ENCODE measurements at places on chromosomes 16 and 17. TPM values are rescaled to one million over a fixed set of nuclear protein-coding genes. Genes with fewer than 3 reads are reported as not detected.

PDIA2 gene
- total RNA-seq = under 0.01 TPM

YBX2 gene
- total RNA-seq = 0.52 TPM

ODAD4 gene
- total RNA-seq = 1.0 TPM

ADORA2B gene
- 3.1 TPM for total RNA-seq

RNF222 gene
- total RNA-seq = not detected

All from skeletal muscle tissue (tissue), 5 donors.